AG04450 (cell line): ENCODE measurements at places on chromosomes 3 and 15.

GRCh38 chr3:72535772-72536171, 312.5 kb downstream of the SHQ1 start:
- no peak for DNase-seq

DNA sequence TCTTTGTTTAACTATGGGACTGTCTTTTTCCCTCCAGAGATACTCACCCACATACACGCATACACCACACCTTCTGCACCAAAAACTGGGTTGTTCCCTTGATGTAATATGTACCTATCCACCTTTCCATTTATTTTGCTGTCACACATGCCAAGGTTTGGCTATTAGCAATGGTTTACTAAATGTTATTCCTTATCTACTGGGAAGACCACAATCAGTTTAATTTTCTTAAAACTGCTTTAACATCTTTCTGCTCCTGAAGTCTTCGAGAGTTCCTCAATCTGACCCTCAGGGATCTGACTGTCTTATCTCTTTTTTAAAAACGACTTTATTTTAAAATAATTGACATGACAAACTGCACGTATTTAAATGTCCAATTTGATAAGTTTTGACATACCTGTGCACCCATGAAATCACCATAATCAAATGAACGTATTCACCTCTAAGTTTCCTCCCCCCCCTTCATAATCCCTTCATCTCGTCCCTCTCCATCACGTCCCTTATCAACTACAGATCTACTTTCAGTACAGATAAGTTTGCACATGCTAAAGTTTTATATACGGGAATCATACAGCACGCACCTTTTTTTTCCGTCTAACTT, 805 bp upstream of the TRPM7 start:
- no peak for DNase-seq

DNA sequence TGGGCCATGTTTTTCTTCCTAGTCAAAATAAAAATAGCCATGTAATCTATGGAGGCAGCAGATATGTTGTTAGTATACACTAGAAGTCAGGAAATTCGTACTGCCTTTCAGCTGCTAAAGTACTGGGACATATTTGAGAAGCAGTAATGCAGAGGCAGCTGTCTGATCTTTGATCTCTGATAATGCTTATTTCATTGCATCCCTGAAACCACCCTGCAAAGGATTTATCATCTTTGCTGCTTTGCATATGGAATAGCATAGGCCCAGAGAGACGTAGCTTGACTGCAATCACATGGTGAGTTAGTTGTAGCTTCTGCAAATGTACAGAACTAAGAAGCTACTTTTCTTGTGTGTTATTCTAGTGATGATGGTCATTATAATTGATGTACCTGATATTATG, 52.4 kb downstream of the RBM6 start:
- no peak for DNase-seq

DNA sequence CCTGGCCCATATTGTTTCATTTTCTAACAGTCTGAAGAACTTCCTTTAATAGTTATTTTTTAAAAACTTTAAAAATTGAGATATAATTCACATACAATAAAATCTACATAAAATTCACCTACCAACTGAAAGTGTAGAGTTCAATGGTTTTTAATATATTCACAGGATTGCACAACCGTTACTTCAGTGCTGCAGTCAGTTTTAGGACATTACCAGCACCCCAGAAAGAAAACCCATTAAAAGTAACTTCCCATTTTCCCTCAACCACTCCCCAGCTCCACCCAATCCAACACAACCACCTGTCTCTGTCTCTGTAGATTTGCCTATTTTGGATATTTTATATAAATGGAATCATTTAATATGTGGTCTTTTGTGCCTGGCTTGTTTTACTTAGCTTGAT, 29.6 kb downstream of the MGA start:
- DNase-seq: no peak

DNA sequence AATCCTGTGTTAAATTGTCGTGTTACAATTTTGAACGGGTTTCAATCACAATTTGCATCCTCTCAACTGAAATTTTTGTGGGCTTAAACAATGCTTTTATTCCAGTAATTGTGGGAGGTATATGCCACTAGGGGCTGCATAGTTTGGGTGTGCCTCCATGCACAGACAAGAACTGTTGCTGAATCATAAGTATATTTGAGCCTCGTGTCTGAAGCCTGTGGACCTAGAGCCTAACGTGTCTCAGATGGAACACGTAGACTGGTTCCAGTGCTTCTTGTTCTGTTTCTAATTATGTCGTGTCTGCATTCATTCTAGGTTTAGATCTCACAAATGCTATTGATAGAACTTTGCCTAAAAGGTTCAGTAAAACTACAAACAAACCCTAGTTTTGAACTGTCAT, 363.4 kb downstream of the RBMS3 start:
- DNase-seq: no peak

- DNase-seq: no peak
Measured at GRCh38 chr3:12194669-12195161, 36.0 kb upstream of the TIMP4 start.

DNA sequence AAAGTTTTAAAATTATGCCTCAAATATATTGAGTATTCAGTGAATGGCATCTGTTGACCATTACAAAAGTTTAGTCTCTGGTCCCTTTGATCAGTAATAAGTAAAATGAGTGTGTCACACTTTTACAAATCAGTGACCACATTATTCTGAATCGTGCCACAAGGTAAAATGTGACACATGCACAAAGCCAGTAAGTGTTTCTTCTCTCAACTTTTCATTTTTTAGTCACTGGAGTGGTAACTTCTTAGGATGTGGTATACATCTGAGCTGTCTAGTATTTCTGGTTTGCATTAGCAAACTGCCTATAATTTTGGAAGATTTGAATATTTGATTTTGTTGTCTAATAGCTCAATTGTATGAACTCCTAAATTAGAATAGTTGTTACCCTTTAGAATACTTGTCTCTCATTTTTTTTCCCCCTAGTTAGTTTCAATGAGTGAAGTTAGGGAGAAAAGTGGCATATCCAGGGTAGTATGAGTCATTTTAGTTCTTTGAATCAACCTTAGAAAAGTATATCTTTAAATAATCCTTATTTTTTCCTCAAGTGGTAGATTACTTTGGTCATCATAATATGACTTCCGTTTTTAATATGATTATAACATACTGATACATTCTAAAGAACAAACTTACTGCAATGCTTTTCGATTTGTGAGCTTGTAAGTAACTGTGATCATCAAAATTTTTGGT, 18.1 kb downstream of the DNAJC13 start:
- no peak for DNase-seq

GRCh38 chr15:78763796-78764241, 47.4 kb downstream of the ADAMTS7 start:
- DNase-seq: no peak

- no peak for DNase-seq
Measured at GRCh38 chr3:44058022-44058867, 183.4 kb upstream of the TOPAZ1 start.

- no peak for DNase-seq
Measured at GRCh38 chr15:88908697-88909621, 4.2 kb downstream of the MFGE8 start.

DNA sequence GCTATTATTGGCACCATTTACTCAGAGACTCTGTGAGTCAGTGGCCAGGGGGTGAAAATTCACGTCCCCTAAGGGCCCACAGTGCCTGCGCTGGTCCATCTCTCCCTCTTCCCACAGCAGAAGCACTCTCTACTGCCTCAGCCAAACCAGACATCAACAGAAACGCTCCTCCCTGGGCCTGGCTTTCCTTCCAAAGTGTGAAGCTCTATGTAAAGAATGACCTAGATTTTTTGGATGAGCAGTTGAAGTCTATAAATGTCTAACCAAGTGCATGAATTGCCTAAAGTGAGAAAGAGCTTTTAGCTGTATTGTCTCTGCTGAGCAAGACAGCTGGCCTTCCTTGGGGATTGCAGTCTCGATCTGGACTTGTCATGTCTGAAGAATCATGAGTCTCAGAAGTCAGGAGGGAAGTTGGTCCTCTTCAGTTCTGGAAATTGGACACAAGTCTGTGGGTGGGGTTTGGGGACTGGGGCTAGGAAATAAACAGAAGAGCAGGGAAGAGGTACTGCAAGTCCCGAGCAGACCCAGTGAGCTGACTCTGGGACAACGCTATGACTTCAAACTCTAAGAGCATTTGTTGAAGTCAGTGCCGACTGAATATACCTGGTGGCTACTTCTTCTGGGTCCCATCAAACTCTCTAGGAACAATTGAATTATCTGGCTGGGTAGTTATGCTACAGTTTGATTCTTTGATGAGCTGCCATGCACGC, 29.0 kb downstream of the RASGRP1 start:
- no peak for DNase-seq

DNA sequence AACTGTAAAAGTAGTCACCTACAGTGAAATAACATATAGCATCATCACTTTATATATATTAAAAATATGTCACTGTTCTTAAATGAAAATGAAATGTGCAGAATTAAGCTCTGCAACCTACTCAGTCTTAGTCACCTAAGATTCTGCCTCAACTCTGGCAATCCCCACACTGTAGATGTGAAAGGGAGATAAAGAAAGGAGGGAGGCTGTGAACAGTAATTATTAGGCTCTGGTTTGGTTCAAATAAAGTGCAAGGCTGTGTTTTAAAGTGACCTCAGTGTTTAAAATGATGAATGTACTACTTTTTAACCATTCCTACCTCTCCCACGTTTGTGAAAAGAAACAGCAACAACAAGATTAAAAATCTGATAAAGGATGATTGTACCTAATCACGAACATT, 72.2 kb downstream of the ATP8B4 start:
- DNase-seq: no peak

DNA sequence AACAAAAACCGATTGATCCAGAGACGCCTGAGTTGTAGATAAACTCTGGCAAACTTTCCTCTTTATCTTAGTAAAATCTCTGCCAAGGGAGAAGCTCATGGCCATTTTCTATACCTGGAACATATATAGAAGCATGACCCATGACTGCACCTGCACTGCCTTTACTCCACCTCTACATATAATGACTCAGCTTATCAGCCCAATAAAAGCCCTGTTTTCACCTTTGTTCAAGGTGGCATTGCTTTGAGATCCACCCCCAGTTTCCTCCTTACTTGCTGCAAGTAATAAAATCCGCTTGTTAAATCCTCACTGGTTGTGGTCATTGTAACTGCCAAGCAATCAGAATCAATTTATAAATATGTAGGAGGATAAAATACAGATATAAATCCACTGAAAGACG, 1280.4 kb downstream of the NSUN3 start:
- DNase-seq: no peak

- no peak for DNase-seq
Measured at GRCh38 chr15:92224843-92225242, 168.8 kb upstream of the ST8SIA2 start.

GRCh38 chr3:82790307-82791097, 1029.1 kb upstream of the GBE1 start:
- no peak for DNase-seq

- DNase-seq: no peak
Measured at GRCh38 chr15:34241376-34242330, 16.8 kb downstream of the EMC4 start.

DNA sequence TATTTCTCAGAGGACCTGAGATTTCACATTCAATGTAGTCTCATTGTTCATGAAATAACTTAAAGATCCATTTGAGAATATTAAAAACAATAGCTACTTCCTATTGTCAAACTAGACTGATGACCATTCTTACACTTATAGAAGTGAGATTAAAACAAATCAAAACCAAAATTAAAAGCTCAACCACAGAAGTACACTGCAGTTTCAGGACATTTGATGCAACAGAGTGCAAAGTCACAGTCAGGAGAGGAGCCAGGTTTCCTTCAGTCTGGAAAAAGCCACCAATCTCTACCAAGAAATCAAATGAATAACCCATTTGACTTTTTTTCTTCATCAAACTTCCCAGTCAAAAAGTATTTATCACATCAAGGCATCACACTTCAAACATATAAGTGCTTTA, 5.5 kb downstream of the CCPG1 start:
- no peak for DNase-seq

- DNase-seq: no peak
Measured at GRCh38 chr3:182078316-182078715, 366.6 kb downstream of the SOX2 start.

GRCh38 chr3:34111361-34111760, 312.9 kb downstream of the PDCD6IP start:
- DNase-seq: no peak

- DNase-seq: no peak
Measured at GRCh38 chr3:48596157-48596556, 1.0 kb upstream of the COL7A1 start.

DNA sequence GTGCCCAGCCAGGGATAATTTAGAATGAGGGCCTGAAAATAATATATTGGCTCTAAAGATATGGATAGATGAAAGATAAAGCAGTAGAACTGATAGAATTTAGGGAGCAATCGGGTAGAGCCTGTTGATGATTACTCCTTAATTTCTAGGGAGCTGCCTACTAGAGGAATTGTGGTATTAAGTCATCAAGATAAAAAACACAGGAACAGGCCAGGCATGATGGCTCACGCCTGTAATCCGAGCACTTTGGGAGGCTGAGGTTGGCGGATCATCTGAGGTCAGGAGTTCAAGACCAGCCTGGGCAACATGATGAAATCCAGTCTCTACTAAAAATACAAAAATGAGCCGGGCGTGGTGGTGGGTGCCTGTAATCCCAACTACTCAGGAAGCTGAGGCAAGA, 130.4 kb downstream of the PCCB start:
- no peak for DNase-seq

DNA sequence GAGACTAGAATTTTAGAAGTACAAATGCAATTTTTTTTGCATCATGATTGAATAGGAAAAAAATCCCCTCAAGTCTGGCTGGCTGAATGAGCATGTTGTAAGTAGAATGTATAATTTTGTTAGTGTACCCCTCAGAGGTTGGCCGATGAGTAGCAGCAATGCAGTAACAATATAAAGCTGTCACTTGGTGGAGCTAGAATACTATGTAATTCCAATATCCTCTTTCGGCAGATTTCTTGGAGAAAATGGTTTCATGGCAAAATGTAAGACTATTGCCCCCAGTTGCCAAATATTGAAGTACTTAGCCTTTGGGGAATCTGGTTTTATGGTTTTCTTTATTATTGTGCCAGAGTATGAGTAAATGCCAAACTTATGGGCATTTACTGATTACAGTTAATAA, 39.8 kb upstream of the SGO1 start:
- DNase-seq: no peak

DNA sequence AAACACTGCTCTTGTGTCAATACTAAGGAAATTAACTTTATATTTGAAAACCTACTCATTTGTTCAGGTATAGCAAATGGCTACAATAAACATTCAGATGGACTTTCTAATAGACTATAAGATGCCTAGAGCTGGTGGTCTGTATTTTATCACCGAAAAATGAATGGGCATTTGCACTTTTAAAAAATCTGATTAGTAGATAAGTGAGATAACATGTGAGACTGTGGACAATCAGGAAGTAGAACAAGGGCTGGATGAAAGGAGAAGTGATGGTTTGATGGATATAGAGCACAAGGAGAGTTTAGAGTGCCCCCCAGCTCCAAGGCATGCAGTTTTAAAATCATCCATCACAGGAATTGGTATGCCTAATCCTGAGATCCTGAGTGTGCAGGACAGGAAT, 308.4 kb upstream of the RARB start:
- DNase-seq: no peak

GRCh38 chr3:32276279-32276841, 37.9 kb downstream of the CMTM8 start:
- no peak for DNase-seq

GRCh38 chr3:32457971-32458471, 44.6 kb downstream of the CMTM6 start:
- no peak for DNase-seq
